ENCODE measurements at places on chromosomes 3 and 15. TPM values are rescaled to one million over a fixed set of nuclear protein-coding genes. Genes with fewer than 3 reads are reported as not detected.

GOLGA8T gene
- 0.94 TPM for total RNA-seq

CPLX3 gene
- not detected for total RNA-seq

- DNase-seq, result no peak
These were observed 36.9 kb upstream of the TRIM59 start for GRCh38 chr3:160486459-160486869.

DNA sequence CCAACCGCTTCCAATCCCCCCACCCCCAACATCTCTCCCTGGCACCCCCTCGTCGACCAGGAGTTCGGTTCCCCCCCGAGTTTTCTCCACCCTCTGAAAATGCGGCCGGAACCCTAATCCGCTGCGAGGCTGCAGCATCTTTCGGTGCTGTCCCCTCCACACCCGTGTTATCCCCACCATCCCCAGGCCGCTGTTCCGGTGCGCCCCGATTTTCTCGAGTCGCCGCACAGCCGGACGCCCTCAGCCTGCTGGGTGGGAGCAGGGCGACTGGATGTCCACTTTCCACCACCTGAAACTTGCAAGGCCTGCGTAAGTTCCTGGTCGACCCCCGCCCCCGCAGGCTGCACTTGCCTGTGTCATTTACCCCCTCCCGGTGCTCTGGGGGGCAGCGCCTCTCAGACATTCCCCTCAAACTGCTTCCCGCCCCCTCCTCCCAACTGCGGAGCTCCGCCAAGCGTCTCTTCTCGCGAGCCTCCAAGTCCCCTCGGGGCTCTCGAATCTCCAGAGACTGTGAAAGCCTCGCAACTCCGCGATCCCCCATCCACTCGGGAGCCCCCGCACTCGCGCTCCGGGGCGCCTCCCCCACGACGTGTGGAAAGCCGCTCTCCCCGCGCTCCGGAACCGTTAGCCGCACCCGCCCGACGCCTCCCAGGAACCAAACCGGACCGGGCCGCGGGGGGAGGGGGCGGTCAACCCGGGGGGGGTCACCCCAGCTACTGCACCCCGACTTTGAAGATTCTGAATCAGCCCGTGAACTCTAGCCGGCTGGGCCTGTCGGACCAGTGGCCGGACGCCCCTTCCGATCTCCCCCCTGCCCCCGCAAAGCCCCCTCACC, 566 bp downstream of the ETV5 start:
- DNase-seq, result peak; percentile 91

DNA sequence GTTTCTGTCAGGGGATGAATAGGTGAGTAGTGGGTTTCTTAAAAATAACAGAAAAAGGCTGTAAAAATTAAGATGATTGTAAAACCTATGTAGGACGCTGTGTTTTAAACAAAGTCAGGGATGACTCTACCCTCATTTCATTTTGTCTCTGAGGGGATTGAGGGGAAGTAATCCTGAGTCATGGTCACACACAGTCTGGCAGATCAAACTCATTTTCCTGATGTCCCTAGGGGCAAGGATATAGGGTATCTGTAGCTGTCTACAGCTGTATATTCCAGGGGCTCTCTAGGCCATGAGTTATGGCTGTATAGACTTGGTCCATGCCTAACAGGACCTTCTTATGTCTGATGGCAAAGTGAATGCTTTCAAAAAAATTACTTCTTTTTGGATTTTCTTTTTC, 421.1 kb downstream of the PDCD6IP start:
- no peak for DNase-seq

DNA sequence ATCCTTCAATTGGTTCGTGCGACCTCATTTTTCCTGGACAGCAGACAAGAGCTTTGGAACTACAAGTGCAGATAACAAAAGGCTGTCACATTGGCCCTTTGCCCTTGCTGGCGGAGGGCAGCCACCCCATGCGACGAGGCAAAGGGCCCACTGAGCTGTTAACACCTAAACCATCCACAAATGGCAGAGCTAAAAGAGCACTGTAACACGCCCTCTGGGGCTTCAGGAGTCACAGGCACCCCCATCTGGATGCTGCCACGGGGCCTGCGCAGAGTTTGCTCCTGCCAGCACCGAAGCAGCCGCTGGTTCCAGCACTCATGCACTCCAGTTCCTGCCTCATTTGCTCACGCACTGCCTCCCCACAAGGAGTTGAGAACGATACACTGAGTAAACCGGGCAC, 524.9 kb downstream of the ZNF385D start:
- DNase-seq, result no peak

GRCh38 chr15:63200464-63201249, 11.3 kb downstream of the RAB8B start:
- DNase-seq, result no peak

GRCh38 chr3:141065258-141065657, 14.1 kb downstream of the SPSB4 start:
- no peak for DNase-seq

- no peak for DNase-seq
These were observed 517.6 kb upstream of the ROBO1 start for GRCh38 chr3:80285388-80285787.

- DNase-seq, result no peak
These were observed 69.6 kb upstream of the FAM174B start for GRCh38 chr15:92725171-92725570.

DNA sequence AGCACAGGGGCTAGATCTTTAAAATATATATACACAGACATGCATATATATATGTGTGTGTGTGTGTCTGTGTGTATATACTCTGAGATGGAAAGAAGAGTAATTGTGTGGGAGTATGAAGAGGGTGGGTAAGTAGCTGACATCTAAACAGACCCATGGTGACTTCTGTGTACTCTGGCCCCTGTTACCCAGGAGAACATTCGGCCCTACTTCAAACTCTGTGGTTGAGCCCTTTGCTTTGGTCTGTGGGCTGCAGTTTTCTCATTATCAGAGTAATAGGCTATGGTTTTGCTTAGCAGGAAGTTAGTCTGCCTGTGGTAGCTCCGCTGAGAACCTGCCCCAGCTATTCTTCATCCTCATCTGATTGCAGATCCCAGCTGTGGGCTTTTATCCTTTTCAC, 141.4 kb downstream of the RBPMS2 start:
- DNase-seq, result no peak

- no peak for DNase-seq
These were observed 1.7 kb upstream of the SLC4A7 start for GRCh38 chr3:27485866-27486265.

DNA sequence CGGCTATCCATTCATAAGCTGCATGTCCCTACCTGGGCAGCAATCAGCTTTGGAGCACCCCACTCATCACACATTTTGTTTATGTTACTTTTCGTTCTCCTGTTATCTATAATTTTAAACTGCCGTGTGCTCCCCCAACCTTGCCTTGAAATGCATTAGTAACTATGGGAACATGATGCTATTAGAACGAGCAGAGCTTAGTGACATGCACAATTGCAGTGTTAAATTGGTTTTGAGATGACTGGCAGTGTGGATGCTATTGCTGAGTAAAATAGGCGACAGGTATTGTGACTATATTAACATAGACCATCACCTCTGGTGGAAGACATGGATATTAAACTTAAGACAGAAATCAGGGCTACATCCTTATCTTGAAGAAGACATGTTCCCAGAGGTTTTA, 191.6 kb downstream of the KCNAB1 start:
- no peak for DNase-seq

DNA sequence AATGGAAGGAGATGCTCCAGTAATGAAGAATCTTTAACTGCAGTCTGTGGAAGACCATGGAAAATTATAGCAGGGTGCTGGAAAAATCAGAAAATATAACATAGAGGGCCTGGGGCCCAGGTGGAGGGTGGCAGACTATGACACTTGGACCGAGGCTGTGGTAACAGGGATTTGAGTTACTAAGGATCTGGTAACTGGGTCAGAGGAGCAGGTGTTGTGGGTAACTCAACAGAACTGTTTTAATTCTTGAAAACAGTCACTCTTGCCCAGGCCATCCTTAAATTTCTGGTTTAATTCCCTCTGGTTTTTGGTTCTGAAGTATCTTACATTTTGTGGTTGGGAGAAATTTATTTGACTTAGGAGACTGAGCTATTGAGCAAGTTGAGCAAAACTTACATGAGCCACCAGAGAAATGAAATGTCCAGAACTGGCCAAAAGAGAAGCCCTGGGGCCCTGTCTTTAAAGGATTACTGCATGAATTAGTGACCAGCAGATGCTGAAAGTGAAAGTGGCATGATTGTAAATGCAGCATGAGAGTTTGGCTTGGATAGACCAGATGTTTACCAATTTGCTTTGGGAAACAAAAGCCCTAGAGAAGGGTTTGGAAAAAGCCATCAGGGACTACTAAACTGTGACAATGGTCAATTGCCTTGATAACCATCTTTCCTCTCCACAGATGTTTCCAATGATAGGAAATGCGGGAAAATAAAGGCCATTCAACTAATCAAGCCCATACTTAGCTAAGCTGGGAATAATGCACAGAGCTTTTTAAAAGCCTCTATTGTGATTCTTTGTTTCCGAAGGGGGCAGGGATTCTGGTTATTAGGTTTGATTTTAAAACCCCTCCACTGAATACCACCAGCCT, 374.9 kb upstream of the TGFBR2 start:
- no peak for DNase-seq

Data from osteocyte (in vitro differentiated cells).